ENCODE measurements at places on chromosomes 6 and 20.

GRCh38 chr6:155174576-155175211 lies 89.1 kb upstream of the CLDN20 start:
- ATAC-seq, result peak; percentile 81

DNA sequence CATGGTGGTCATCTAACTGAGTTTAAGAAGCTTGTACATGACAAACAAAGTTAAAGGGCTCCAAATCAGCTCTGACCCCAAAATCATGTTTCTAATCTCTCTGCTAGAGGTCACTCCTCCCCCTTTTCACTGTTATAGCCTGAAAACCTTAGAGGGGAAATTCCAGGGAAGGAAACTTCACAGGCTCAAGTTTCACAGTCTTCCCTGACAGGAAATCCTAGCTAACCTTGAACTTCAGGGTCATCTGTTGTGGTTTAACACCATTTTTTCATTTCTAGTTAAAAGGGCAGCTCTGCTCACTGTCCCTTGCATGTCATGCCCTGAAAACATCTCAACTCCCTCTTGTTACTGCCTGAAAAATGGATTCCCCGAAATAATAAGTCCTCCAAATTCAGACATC lies 104.4 kb upstream of the BMP2 start:
- no peak for ATAC-seq

DNA sequence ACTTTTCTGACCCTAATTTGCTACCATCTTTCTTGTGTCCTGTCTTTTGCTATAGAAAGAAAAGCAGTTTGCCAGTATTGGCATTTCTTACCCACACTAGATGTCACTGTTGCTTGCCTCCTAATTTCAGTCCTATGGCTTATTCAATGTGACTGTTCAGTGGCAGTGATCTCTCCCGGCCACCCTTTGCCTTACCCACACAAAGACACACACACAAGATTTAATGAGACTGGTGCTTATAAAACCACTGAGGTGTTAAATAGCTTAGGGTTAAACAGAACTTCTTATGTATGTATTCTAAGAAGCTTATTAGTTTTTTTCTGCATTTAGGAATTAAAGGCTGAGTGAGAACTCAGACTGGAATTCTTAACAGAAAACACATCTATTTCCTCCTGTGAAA lies 233.6 kb upstream of the ASCC3 start:
- ATAC-seq, result peak; percentile 71

DNA sequence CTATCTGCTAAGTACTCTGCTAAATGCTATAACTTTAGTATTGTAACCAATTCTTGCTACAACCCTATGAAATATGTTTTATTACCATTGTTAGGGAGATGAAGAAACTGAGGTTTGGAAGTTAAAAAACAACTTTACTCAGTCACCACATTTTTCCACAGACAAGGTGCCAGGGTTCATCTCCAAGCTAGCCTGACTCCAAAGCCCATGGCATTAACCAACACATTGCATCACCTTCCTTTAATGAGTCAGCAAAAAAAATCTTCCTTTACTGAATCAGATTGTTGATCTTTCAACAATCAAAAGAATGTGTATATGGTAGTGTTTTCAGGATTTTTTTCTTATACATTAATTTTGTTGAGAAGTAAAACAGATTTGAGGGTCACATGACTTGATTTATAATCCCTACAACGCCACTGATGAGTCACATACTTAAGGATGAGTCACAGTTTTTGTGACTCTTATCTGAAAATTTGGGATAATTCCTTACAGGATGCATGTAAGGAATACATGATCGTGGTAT lies 41.5 kb downstream of the MAN1A1 start:
- peak; percentile 75 for ATAC-seq

DNA sequence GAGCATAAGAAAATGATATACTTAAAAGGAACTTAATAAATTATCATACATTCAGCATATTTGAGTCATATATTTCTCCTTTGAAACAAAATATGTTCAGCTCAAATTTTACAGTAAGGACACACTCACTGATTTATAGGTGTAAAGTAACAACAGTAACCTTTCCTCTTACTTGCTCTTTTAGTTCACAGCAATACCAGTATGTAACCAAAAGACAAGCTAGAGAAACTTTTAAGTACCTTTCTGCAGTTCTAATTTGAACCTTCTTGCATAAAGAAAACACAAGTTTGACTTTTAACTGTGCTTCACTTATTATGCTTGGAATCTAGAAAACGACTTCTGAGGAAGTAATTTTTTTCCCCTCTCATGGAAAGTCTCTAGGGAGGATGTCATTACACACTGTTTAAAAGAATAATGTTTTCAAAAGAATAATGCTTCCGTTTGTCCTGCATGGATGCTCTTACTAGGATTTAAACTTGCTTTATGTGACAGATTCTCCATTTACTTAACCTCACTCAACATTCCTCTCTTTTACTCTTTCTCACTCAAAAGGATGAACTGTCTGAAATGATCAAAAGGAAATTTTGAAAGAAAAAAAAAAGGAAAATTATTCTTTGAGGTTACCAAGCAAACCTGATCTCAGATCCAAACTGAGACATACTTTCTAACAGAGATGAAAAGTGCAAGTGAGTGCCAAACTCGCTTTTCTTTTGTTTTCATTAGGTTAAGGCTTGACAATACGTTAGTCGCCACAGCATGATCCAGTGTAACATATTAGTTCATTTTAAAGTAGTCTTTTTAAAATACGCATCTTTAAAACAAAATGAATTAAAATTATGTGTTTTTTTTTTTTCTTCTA lies 22.4 kb upstream of the CALHM6 start:
- peak; percentile 42 for ATAC-seq

- peak; percentile 37 for ATAC-seq
These were observed 98.8 kb downstream of the SOD2 start for GRCh38 chr6:159594106-159594749.

DNA sequence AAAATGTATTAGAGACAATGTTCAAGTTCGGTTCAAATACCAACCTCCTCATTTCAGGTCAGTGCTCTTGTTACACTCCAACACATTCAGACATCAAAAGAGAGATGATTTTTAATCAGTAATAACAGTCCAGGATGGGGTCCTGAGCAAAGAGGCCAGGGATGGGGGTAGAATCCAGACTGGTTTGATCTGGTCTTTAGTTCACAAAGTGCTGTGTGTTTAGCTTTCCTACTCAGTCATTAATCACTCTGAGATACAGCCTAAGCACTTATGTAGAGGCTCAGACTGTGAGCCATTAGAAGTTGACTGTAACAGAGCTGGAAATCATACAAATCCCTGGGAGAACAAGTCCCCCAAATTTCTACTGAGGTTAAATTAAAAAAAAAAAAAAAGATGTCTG lies 241.6 kb downstream of the PTPRK start:
- no peak for ATAC-seq

- no peak for ATAC-seq
These were observed 178.8 kb upstream of the AFDN start for GRCh38 chr6:167647737-167648470.

DNA sequence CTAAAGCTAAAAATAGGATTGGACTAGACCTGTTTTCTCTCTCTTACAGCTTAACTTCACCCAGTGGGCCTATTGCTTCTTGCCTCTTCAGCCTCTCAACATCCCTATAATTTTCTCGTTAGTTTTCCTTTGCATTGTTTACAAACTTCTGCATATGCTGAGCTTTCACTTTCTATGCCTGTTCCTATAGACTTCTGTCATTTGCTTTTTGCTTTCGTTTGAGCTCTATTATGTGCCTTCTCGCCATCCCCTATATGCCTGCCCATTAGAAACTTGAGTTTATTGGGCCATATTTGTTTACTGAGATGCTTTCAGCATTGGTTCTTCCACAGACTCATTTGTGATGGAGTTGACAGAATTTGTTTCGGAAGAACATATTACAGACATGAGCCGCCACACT lies 40.9 kb downstream of the NCOA7 start:
- ATAC-seq, result no peak

DNA sequence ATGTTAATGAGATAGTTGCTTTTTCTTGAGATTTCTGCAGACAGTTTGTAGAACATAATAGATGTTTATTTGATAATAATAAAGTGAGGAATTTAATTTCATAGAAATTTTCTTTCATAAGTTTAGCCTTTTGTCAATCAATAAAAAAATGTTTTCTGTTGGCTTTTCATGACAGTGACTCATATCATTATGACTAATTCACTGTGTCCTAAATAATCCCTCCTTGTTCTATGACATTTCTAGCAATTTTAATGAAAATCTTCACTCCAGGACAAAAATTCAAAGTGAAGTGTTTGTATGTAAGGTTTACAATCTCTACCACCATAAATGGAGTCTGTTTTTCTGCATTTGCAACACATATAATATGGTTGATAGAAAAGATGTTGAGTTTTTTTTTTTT lies 109.9 kb downstream of the UTRN start:
- ATAC-seq, result no peak

GRCh38 chr6:169568314-169569087 lies 133.3 kb downstream of the WDR27 start:
- no peak for ATAC-seq

DNA sequence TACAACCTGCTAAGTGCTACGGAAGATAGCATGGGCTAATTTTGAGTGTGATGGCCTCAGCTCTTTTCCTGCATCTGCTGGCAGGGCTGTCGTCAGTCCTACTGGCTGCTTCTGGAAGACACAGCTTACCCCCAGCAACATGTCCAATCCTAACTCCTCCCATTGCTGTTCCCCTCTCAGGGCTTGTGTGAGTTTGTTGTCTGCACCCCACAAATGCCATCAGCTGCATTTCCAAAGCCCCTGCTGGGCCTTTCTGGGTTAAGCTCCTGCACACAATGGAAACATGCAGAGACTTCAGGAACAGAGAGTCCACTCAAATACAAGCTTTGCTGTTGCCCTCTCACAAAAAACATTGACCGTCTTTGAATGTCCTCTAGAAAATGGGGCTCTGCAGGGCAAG lies 84.7 kb downstream of the RNF182 start:
- ATAC-seq, result no peak

GRCh38 chr6:167238146-167238693 lies 52.9 kb upstream of the UNC93A start:
- ATAC-seq, result no peak

DNA sequence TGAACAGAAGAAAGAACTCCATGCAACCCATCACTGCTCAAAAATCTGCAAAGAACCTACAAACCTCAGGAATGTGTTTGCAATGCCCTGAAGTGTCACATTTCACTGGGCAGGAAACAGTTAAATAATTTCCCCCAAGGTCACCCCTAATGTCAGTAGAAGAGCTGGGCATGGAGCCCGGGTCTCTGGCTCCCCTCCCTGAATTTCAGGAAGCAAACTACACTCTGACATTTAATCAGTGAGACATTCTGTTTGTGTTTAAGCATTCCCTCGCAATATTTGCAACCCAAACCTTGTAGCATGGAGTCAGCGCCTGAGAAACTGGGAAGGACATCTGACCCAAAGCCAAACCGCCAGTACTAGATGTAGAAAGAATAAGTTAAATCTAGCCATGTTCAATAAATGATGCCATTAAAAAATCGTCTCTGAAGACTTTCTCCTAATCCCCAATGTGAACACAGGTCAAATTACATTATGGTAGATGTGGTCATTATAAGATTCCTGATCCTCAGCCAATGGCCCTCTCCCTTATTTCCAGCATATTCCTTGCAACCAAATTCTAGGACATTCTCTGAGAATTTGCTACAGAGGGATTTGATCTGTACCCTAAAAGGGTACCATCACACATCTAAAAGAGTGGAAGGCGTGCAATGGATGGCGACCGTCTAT lies 91.2 kb upstream of the ADTRP start:
- peak; percentile 88 for ATAC-seq

DNA sequence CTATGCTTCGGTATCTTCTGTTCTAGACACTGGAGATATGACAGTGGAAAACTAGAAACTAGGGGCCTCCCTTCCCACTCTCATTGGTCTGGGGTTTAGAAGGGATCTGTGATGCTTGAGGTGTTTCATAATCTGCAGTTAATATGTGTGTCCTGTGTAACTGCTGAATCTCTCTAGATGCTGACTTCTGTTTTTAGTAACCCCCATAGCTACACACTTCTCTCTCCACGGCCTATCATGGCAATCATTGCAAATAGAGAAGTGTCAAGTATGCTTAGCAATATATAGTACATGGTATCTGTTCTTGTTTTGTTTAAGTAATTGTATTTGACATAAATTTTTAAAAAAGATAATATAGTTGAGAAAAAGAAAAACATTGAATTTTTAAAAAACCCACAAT lies 394.6 kb upstream of the MMS22L start:
- ATAC-seq, result peak; percentile 61

DNA sequence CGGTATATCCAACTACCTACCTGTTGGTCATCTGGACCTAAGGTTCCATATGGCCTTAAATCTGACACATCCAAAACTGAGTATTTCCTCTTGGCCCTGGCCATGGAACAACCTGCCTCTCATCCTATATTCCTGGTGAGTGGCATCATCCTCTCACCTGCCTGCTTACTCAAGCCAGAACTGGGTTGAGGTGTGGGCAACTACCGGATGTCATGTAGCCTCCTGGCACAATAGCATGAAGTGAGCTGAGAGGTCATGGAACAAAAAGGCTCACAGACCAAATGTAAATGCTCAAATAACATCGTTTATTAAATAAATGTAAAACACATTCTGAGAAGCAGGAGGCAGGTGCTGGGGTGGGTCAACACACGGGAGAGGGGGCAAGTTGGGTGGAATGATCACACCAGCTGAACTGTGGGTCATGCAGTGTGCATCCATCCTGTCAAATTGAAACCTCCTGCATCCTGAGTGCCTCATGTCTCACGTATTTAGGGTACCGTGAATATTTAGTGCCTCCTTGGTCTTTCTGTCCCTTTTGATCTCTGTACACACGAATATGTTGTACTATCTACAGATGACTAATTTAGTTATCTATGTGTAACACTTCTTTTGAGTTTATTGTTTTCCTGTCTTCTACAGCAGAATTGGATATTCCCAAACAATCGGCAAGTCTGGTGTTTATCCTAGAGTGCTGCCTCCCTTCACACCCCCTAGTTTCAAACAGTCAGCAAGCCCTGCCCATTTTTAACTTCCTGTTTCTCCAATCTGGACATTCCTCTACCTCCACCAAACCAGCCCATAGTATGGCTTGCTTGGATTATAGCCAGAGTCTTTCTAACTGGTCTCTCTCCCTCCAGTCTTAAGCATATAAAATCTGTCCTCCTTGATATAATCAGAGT lies 7.9 kb upstream of the POU5F1 start:
- ATAC-seq, result no peak

GRCh38 chr6:106383573-106383972 lies 23.1 kb downstream of the CRYBG1 start:
- ATAC-seq, result no peak

DNA sequence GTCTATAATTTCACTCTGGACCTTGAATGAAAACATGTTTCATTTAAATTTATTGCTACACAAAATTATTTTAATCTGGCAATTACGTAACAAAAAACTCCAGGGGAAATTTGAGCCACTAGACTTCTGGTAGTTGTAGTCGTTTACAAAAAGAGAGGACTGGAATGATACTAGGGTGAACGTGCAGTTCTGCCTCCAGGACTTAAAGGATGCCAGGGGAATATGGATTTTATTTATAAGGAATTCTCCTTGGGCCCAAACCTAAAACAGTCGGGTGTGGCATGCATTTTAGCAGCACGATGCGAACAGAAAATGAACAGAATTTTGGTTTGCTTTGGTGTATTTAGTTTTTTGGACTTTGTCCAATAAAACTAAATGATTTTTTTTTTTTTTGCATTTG lies 76.9 kb downstream of the PRL start:
- ATAC-seq, result no peak

Data from SK-N-SH treated with all-trans-retinoic acid at 6 μM for 48 hours (cell line).